Esophagus squamous epithelium (tissue), 5 donors: ENCODE measurements at places on chromosomes 6 and 20. TPM values are rescaled to one million over a fixed set of nuclear protein-coding genes. Genes with fewer than 3 reads are reported as not detected.

Gene FAM217A
- total RNA-seq: not detected

DNA sequence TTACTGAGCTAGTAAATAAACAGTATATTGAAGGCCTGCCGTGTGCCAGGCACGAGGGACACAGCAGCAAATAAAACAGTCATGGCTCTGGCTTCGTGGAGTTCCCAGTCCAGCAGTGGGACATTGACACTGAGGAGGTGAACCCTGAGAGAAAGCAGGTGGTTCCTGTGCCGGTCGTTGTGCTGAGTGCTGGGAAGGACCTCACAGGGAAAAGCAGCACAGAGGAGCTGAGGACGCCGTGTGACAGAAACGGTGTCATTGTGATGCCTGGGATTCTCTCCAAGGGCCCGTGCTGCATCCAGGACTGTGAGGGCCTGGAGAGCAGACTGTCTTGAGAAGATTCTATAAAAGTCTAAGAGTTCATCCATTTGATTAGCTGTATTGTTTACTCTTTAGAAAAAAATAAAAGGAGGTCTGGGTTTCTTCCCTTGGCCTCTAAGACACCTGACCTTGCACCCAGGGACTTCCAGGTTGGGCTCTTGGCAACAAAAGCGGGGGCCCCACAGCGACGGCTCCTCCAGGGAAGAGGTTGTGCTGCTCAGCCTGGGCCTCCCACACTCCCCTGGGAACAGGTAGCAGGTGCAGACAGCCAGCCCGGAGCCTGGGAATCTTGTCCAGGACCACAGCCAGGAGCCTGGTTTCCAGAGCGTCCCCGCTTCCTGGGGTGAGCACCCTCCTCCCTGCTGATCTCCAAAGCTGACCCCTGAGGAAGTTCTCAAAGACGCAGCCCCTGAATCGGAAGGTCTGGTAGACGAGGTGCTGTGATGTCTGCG, 251.2 kb upstream of the PMEPA1 start:
- DNase-seq: no peak
- H3K36me3 ChIP-seq: no peaks in the 10 kb centered on the region
- no peak overlapping the region for H3K4me3 ChIP-seq
- H3K27ac ChIP-seq: no peak overlapping the region
- no peaks in the 10 kb centered on the region for H3K4me1 ChIP-seq
- H3K27me3 ChIP-seq: peaks cover 6% of the 10 kb centered on the region

GRCh38 chr20:32742322-32743236, 688 bp downstream of the COMMD7 start:
- peak overlapping the region; percentile 88 for H3K4me3 ChIP-seq
- H3K36me3 ChIP-seq: no peaks in the 10 kb centered on the region
- H3K4me1 ChIP-seq: peaks cover 5% of the 10 kb centered on the region
- H3K27me3 ChIP-seq: no peaks in the 10 kb centered on the region
- H3K27ac ChIP-seq: peak overlapping the region; percentile 85
- DNase-seq: no peak

Gene EGFL8
- total RNA-seq: 4.8 TPM

DNA sequence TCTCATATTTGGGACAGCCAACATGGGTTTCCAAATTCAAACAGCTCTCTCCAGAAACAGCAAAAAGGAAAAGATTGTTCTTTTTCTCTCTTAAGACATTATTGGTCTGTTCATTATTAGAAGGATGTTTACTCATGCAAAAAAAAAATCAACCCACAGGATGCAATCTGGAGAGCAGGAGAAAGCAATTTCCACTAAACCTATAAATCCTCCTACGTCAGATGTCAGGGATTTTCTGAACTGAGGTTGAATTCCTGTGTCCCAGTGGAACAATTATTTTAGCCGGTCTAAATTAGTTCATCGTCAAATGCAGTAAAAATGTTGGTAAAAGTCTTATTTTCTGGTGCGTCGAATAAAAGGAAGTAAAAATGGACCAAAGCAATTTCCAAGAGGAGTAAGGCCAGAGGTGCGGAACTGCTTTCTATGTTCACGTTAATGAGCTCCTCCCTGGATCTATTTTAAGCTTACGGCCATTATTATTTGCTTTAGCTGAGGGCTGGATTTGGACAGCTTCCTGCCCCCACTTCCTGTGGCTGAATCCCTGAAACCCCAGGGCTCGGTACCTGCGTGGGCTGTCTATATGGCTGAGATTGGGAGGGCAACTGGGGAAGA, at the start of gene GABRR1:
Gene GABRR1, minus strand, starts transcription at position 60 of the 612 bp plus-strand sequence. Its CDS starts 36 bp downstream, at position 24.
- no peak within 1 kb of the TSS for H3K27ac ChIP-seq
- H3K4me1 ChIP-seq: peaks cover 7% of the 10 kb centered on the region
- no peaks in the 10 kb centered on the region for H3K27me3 ChIP-seq
- no peak for DNase-seq
- no peak within 1 kb of the TSS for H3K4me3 ChIP-seq
- no peaks in the 10 kb centered on the region for H3K36me3 ChIP-seq
